Left kidney (tissue), 8 donors: ENCODE measurements at places on chromosomes 2 and 18.

DNA sequence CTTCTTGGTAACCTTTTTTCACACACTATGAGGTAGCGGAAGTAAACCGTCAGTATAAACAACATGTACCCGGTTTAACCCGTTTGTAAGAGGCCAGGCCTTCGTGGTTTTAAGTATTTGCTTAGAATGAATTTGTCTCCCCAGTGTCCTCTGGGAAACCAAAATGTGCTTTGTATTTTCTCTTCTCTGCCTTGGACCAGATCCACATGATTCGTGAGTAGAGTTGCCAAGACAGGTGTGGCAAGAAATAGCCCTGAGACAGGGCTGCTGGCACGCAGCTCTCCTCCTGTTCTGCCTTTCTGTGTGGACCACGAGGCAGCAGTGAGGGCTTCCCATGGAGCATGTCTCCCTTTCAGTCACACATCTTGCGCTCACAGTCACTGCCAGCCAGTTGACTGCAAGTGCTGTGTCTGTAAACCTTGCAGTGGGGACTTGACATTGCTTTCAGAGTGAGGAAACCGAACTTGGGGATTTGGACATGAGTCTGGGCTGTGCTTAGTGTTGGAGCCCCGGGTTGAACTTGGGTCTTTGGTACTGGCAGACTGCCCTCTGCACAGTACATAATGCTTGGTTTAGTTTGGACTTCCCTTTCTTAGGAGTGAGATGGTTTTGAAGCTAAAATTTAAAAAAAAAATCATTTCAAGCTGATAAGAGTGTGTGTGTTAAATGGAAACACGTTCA is 19.1 kb downstream of the BCL2L11 start:
- no peak for DNase-seq

DNA sequence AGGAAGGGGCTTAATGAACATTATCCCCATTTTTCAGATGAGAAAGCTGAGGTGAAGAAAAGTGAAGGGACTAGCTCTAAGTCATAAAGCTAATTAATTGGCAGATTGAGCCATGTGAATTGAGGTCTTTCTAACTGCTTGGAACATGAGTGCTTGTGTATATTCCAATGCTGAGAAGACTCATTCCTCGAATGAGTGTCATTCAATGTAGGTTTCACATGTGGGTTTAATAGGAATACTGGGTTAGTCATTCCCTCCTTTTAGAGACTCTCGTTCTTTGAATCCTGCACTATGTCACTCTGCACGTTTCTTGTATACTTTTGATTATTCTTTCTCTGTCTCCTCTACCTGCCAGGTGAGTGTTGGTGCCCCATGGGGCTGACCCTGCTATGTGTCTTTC is 218.2 kb downstream of the HRH4 start:
- DNase-seq: no peak

GRCh38 chr2:111896024-111896423 is 2.4 kb upstream of the MERTK start:
- no peak for DNase-seq

- DNase-seq: no peak
Measured at GRCh38 chr2:152743002-152743401, 24.6 kb downstream of the ARL6IP6 start.

DNA sequence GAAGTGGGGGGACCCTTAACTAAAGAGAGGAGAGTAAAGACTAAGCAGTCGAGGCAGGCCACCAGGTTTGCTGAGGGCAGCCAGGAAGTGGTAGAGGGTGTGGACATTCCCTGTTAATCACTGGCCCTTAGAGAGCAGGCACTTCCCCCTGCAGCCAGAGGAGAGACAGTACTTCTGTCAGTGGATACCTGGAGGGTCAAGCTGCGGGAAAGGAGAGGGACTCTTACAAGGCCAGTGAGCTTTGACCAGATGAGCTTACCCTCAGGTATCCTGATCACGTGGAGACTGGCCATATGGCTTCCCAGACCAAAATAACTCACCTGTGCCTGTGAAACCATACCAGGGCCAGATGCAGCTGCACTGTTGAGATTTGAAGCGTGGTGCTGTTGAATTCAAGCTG is 28.6 kb downstream of the ITGA6 start:
- DNase-seq: no peak

GRCh38 chr2:120937686-120938044 is 202.0 kb downstream of the GLI2 start:
- no peak for DNase-seq

DNA sequence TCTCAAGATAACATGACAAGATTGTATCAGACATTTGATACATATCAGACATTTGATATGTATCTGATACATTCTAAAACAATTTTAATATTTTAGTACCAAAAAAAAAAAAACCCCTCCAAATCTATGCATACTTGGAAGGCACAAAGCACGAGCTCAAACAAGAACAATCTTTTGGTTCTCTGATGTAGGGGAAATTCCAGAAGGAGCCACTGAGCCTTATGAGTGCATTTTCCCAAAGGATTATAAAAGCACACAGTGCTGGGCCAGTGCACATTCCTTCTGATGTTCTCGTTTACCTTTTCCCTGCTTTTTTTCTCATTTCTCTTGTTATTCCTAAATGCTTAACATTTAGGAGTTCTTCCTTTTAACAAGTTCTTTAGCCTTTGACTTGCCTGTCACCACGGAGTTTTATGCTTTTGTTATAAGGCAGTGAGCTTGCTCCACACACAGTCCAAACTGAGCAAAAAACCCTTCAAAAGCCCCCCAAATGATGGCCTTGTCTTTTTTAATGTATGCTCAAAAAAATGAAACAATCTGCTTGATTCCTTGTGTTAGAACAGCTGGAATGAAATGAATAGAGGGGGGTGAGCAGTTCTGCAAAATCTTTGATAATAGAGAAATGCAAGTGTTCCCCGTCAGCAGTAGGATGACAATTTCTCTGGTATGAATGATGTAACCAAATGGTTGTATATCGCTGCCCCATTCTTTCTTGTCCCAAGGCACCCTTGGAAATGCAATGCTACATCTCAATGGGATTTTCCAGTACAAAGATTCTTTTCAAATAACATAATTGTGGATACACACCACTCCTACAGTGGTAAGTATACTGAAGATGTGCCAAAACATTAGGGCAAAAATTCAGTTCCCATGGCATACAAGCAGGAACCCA is 597.2 kb upstream of the ZEB2 start:
- no peak for DNase-seq

- no peak for DNase-seq
Measured at GRCh38 chr2:204110338-204110741, 173.8 kb downstream of the ICOS start.
